Activated T-cell treated with anti-CD3 and anti-CD28 coated beads for 4 hours (primary cell): ENCODE measurements at places on chromosomes 11 and 22.

DNA sequence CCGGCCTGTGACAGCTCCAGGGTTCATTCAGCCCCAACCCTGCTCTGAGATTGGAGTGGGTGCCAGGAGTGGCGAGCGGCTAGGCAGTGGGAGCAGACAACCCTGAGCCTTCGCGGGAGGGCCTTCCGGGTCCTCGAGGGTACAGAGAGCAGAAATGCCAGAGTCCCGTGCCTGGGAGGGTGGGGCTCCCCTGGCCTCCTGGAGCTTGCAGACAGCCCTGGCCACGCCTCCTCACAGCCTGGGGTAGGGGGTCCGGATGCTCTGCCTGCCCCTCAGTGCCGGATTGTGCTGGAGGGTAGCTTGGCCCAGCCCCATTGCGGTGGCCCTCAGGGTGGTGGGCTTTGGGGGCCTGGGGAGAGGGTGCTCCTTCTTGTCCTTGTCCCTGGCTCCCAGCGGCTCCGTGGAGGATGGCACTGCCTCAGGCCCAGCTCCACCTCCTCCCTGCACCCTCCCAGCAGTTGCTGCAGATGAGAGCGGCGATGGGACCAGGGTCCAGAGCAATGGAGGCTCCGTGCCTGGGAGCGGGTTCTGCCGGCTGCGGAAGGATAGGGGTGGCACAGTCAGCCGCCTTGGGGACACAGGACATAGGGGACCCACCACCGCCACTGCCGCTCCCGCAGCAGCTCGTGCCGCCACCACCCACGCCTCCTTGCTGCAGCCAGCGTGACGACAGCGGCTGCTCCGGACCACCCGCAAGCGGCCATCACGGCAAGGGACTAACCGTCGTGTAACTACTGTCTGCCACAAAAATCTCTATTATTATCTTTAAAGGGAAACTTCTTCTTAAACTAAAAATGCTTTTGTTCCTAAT, 34.9 kb upstream of the OR10G7 start:
- DNase-seq, result no peak

DNA sequence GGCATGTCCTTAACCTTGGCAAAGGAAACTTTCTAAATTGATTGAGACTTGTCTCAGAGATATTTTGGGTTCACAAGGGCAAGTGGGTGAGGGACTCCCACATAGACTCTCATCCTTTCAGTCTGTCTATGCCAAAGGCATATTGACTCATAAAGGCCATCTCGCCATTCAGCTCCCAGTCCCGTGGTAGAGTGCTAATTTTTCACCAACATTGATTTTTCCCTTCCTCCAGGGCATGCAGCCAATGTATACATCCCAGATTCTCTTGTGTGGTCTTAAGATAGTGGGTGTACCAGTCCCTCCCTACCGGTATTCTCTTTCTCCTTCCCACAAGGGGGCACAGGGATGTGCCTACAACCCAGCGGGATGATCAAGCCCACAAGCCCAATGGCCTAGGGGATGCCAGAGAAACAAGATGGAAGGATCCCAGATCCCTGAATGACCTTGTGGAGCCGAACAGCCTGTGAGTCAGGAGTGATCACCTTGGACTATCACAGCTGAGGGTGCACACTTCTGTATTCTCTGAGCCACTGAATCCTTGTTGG, 7.9 kb downstream of the C11orf96 start:
- DNase-seq, result no peak

GRCh38 chr11:66880496-66881450, 23.9 kb downstream of the LRFN4 start:
- no peak for DNase-seq

- no peak for DNase-seq
These were observed 4.5 kb upstream of the TPBGL start for GRCh38 chr11:75236062-75236461.

DNA sequence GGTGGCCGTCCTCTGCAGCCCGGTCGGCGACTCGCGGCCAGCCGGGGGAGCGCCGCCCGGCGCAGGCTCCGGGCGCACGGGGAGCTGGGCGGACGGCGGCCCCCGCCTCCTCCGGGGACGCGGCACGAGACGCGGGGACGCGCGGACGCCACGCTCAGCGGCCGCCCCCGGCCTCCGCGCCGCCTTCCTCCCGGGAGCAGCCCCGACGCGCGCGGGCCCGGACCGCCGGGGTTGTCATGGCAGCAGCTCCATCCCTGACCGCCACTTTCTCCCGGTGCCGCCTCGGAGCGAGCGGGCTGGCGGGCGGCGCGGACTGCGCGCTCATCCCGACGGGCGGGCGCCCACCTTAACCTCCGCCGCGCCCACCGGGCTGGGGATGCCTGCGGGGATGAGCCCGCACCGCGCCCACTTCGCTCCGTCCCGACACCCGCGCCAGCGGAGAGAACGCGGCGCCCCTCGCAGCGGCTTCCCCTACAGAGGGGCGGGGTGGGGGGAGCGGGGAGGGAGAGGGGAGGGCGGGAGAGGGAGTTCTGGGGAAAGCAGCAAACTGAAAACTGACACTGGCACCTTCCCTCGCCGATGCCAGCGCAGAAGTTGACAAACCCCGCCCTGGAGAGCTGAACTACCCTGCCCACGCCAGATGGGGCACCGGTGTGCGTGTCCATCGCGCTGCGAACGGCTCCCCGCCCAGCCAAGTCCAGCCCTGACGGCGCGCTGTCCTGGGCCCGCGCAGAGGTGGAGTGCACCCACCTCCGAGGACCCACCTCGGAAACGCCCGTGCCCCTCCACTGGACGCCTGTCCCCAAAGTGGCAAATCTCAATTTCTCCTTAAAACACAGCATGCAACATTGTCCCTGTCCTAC, 588.4 kb downstream of the OPCML start:
- no peak for DNase-seq

DNA sequence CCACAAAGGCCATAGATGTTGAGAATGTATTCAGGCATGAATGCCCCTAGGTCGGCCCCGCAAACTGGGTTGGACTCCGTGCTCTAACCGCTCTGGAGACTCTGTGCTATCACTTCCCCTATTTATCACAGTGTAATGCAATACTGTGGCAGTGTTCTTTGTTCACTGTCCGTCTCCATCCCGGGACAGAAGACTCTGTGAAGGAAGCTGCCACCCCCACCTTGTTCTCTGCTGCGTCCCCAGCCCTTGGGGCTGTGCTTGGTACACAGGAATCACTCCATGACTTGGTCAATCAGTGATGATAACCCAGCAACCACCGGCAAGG, 57.6 kb downstream of the TSPAN18 start:
- DNase-seq, result no peak

DNA sequence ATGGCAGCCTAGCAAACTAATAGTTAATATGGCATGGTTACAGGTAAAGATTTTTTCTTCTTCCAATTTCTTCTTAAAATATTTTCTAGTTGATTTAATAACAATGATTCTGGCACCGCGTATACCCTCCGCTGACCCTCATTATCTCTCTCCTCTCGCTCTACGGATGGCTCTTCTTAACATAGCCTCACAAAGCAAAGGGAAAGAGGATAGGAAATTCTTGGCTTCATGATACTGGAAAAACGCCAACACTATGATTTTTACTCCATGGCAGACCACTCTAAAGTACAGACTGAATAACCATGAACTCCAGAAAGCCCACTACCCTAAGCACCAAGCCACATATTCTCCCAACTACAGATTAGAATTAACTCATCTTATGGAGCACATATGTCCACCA, 6.1 kb downstream of the PI4KA start:
- DNase-seq, result no peak
